Ammon's horn (tissue), 1 donor: ENCODE measurements at places on chromosomes 1 and 21.
A peak's percentile ranks its signal among the peaks of the same experiment; 100 is the strongest.

- DNase-seq, result peak; percentile 86
Measured at GRCh38 chr21:39788383-39788782, 43.4 kb downstream of the IGSF5 start.

- no peak for DNase-seq
Measured at GRCh38 chr1:55057270-55057955, 18.1 kb downstream of the PCSK9 start.

DNA sequence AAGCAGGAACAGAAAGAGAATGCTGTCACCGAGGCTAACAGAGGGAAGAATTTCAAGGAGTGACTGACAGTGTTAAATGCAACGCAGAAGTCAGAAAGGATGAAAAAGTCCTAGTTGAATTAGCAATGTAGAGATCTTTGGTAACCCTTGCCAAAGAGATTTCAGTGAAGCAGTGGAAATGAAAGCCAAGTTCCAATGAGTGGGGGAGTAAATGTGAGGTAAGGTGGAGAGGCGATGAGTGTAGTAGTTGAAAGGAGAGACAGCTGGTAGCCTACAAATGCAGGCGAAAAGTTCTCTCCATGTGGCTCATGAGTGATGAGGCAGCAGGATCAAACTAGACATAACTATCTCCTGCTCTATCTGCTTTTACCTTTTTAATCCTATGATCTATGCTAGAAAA is 74.6 kb upstream of the IPO9 start:
- no peak for DNase-seq

DNA sequence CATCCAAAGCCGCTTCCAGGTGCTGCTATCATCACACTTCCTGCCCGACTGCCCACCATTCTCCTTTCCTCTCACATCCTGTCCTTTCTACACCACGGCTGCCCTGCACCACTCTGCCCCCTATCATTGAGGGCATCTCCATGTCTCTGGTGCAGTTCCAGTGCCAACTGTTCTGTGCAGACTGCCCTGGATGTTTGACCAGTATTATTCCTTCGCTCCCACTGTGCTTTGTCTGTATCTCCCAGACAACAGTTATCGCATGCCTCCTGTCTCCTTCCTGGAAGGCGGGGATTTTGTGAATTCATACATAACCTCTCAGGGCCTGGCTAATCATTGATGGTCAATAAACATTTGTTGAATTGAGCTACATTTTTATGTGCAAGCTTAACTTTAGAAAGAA is 63.6 kb upstream of the GNG12 start:
- DNase-seq, result no peak

DNA sequence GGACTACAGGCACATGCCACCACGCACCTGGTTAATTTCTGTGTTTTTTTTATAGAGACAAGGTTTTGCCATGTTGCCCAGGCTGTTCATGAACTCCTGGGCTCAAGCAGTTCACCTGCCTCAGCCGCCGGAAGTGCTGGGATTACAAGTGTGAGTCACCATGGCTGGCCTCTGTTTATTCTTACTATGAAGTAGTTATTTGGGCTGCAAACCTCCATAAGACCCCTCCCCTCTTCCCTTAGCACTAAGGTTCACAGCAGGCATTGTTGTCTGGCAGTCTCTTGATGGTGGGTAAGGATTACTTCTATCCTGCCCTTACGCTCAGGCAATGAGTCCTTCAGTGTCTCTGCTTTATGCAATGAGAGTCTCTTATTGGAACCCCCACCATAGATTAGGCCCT is 51.8 kb downstream of the ANGPTL1 start:
- DNase-seq, result no peak

DNA sequence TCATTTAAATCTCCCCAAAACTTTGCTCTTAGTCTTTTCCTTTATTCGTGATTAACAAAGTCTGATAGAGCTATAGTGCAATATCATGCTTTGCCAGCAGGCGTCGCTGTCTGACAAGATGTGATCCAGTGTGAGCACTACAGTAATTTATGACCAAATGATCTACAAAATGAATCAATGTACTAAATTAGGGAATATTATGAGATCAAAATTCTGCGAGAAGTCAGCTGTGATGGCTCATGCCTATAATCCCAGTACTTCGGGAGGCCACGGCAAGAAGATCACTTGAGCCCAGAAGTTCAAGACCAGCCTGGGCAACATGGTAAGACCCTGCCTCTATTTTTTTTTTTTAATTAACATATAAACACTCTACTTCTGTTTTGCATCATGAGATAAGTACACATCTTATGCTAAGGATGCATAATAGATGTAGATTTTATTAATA is 3.6 kb upstream of the SPSB1 start:
- DNase-seq, result no peak

DNA sequence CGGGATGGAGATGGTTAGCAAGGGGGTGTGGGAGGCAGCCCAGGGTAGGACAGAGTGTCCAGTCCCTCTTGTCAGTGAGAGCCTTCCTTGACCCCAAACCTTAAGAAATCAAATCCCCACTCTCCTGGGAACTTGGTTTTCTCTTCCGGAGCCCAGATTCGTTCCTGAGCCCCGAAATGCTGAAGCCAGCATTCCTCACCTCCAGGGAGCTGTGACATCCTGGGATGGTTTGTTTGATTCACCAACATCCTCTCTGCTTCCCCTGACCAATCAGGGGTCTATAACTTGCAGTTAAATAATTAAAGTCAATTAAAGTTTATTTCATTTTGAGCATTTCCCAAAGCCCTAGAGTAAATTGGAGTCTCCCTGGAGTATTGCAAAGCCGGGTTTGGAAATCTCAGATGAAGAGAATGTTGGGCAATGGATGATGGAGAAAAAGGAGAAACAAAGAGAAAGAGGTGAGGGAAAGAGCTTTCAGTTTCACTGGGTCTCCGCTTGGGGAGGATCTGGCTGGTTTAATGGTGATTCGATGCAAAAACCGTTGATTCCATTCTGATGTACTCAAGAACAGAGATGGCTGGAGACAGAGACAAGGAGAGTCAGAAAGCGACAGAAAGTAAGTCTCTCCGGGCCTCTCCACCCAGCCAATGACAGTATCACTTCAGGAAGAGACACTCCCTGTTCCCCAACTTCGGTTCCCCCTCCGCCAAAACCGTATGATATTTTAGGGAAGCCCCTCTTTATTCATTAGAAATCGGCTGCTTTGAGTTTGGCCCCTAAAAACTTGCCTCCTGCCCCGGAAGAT is 12.8 kb upstream of the ALX3 start:
- DNase-seq, result no peak

DNA sequence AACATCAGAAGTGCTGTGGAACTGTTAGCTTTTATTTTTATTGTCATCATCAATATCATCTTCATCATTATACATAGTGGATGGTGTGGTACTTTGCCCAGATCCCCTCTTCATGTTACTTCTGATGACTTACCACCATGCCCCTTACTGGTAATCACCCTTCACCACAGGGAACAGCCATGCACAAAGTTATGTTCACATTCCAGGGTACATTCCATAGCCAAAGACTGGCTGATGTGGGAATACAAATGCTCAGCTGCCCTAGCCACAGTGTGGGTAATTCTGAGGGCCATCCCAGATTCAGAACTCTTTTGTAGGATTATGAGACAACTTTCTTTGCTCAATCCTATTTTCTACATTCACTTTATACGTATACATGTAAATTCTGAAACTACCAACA is 691.3 kb upstream of the CXADR start:
- DNase-seq, result no peak

GRCh38 chr1:48205522-48205921 is 17.0 kb upstream of the SLC5A9 start:
- no peak for DNase-seq

DNA sequence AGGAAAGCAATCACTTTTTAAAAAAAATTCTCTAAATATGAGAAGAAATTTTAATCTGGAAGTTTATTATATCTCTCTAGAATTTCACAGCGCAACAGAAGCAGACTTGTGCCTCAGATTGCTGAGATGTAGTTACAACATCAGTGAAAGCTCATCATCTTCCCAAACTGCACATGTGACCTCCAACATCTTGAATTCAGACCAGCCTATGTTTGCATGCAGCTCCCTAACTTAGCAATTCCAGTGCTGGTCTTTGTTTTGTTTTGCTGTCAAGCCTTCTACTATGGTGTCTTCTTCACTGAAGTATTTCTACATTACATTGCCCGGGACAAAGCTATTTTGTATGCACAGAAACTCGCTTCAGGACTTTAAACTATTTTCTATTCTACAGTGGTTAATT is 684.8 kb upstream of the PTBP2 start:
- DNase-seq, result no peak

DNA sequence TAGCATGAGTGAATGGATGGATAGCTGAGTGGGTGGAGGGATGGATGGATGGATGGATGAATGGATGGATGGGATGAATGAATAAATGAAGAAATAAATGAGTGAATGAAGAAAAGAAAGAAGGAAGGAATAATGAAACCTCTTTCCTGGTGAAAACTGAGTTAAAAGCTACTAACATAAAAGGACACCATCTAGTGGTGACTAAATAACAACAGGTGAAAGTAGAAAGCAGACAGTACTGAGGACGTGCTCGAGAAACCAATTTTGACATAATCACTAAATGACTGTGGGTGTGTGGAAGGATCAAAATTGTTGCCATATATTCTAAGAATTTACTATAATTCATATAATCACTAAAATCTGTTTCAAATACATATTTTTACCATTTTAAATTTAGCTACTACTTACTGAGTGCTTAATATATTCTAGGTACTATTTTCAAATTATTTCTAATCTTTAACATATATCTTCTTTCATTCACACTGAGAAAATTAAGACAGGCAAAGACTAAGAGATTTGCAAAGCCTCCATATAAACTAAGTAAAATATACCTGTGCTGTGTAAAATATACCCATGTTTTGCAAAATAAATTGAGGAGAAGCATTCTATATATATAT is 522.9 kb downstream of the LRRIQ3 start:
- DNase-seq, result peak; percentile 8

- DNase-seq, result no peak
Measured at GRCh38 chr1:90344963-90345730, 350.2 kb downstream of the ZNF326 start.

DNA sequence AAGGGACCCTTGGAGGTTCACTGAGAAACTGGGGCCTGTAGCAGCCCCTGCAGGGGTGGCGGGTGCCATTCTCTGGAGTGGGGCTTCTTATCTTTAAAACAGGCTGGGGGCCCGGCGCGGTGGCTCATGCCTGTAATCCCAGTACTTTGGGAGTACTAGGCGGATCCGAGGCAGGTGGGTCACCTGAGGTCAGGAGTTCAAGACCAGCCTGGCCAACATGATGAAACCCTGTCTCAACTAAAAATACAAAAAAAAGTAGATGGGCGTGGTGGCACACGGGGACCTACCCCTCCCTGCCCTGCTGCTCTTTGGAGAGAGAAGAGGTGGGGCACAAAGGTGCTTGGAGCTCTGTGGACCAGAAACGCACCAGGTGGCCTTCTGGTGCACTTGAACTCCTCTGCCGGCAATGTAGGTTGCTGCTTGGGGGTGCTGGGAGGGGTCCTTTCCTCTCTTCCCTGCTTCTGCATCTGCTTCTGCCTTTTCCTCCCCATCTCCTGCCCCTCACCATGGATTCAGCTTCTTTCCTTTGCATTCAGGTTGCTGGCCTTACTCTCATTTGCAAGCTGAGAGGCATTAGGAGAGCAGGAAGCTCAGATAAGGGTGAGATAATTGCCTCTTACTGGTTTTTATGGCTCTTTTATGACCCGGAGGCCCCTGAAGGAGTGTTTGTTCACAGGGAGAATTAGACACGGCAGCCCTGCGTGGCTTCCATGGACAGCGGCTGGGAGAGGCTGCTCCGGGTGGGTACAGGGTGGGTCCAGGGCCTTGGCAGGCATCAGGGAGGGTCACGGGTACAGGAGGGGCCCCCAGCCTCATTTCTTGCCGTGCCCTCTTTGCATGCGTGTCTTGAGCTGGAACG is 57.4 kb downstream of the ARHGEF10L start:
- DNase-seq, result no peak
